ENCODE measurements at places on chromosomes 1 and 21.

DNA sequence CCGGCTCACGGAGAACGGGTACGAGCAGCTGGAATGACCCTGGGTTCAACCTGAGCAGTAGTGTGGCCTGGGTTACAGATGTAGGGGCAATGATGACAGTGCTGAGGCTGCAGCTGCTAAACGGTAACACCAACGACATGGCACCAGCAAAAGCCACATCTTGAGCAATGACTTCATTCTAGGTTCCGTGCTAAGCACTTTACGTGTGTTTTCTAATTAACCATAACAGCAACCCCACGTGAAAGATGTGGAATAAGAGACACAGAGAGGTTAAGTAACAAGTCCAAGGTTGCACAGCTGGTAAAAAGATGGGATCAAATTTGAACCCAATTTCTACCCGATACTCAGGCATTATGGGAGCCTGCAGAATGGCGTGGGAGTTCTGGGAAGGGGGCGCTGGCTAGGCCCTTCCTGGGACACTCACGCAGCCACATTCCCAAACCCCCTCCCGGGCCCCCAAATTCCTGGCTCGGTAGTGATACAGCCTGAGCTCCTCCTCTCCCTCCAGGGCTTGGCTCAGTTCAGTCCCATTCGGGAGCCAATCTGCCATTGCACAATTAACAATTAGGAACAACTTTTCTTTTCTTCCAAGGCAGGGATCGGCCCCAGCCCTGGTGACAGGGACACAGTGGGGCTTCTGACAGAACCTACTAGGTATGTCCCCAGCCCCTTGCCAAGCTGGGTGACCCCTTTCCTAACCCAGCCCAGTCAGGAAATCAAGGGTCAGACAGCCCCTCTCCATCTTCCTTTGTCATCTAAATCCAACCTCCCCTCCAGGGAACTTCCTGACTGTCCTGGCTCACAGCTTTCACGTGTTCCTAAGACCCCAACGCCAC lies 23.8 kb upstream of the ECE1 start:
- DNase-seq, result no peak

DNA sequence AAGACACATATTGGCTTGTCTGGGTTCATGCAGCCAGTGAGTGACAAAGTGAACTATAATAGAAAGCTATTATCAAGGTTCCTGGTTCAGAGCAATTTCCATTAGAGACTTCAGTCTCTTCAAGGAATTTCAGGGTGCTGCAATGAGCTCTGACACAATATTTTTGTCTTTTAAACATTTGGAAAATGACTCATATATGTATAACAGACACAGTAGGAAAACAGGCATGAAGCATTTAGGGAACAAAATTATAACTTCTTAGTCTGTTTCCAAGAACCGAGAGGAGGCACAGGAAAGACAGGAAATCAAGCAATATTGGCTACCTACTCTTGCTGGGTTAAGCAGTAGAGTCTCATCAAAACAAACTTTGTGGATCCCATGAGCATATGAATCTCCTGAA lies 170.4 kb downstream of the PTPRC start:
- DNase-seq, result peak; percentile 34

DNA sequence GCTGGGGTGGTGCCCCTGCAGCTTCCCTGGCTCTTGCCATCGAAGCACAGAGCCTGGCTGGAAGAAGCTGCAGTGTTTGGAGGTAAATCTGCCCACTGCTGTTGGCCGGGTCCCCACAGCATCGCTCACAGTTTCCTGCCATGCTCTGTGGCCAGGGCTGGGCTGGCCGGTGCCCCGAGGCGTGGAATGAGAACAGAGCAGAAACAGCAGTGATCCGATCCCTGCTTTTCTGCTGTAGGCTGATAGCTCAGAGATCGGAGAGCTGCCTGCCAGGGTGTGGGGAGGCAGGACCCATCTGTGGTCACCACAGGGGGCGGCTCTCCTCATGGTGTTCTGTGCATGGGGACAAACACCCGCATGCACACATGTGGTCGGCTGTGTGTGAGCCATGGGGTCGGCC lies 11.5 kb downstream of the SLC45A1 start:
- DNase-seq, result no peak

DNA sequence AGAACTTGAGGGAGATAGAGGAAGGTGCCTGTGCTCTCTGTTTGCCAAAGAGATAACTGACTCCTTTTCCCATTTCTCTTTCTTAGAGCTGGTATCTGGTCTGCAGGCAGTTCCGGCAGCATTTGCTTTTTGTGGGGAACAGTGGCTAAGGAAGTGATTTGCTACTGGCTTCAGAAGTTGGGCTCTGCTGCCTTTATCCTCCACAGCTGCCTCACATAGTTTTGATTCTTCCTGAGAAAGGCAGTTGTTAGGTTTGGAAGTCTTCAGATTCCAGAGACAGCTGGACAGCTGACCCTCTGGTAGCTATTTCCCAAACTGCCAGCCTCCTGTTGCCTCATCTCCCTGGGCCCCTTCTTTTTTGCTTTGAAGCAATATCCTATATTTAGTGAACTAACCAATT lies 62.6 kb upstream of the MACF1 start:
- DNase-seq, result peak; percentile 71

DNA sequence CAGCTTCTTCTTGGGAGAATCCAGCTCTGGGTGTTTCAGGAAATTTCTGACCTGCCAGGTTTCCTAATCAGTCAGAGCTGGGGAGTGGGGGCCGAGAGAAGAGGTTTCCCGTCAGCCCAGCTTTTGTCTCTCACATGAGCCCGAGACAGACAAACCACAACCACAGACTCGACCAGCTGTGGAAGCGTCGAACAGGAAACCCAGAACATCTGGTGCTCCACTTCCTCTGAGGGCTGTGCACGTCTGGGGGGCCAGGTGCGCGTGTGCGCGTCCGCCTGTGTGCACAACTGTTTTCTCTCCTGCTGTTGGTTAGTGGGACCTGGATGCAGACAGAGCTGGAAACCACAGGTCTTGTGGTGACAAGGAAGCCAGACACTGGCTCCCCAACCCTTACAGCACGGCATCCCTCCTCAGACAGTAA lies 113.0 kb upstream of the SLC25A33 start:
- DNase-seq, result no peak

GRCh38 chr1:23483321-23484252 lies at the start of gene ASAP3:
Gene ASAP3 (minus strand): TSS chr1:23484179. CDS start chr1:23484133, 46 bp downstream.
- DNase-seq, result peak; percentile 47

- peak; percentile 62 for DNase-seq
Observed at GRCh38 chr1:1891349-1892078, 627 bp upstream of the GNB1 start.

GRCh38 chr1:162294015-162294414 lies 82.6 kb downstream of the SPATA46 start:
- no peak for DNase-seq

- peak; percentile 84 for DNase-seq
Observed at GRCh38 chr21:25369524-25370300, 237.6 kb downstream of the MRPL39 start.

GRCh38 chr1:205591522-205592351 lies 40.1 kb downstream of the ELK4 start:
- DNase-seq, result peak; percentile 70

- no peak for DNase-seq
Observed at GRCh38 chr21:33109574-33110339, 39.8 kb downstream of the OLIG1 start.

GRCh38 chr21:45550522-45551210 lies 8.4 kb upstream of the SLC19A1 start:
- DNase-seq, result no peak

- DNase-seq, result no peak
Observed at GRCh38 chr21:34882719-34883131, 166.4 kb downstream of the RUNX1 start.

- DNase-seq, result no peak
Observed at GRCh38 chr1:169043823-169044222, 62.7 kb upstream of the ATP1B1 start.

- no peak for DNase-seq
Observed at GRCh38 chr1:53582211-53583020, 123.2 kb downstream of the DMRTB1 start.

GRCh38 chr1:165562571-165562970 lies 18.8 kb downstream of the LRRC52 start:
- no peak for DNase-seq

GRCh38 chr1:89973471-89974127 lies 21.3 kb upstream of the ZNF326 start:
- no peak for DNase-seq

DNA sequence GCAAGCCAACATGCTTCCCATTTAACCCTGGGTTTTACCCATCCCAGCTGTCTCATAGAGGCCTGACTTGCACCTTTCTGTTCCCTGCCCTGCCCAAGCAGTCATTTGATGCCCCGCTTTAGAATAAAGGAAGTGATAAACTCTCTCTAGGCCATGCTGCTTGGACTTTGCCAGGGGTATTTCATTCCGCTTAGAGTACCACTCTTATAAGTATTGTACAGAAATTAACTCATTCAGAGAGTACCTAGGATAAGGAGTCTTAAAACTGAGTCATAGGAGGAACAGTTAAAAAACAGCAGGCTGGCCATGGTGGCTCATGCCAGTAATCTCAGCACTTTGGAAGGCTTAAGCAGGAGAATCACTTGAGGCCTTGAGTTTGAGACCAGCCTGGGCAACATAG lies 21.0 kb upstream of the LYST start:
- no peak for DNase-seq

DNA sequence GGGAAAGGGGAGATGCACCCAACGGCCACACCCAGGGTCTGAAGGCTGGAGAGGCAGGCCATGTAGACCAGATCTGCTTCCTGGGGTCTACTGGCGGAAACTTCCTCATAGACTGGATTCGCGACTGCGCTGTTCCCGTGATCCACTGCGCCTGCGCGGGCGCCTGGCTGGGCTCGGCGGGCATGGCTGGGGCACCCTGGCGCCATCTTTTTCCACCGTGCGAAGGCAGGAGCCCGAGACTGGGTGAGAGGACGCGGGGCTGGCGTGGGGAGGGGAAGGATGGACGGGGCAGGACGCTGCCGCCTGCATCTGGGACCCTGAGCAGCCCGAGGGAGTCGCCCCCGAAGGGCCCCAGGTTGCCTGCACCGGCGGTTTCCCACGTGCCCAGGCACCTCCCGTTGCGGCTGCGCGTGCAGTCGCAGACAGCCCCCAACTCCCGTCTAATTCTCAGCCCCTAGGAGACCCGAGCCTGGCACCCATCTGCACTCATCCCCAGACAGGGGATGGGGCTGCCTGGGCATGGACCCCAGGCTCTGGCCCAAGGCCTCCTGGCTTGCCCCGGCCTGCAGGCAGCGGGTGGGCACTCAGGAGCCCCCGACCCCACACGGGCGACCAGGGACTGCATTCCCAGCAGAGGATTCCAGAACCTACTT lies 12.4 kb upstream of the FAM3B start:
- DNase-seq, result no peak
